Common myeloid progenitor, CD34-positive (primary cell): ENCODE measurements at places on chromosomes 13 and 19.
A peak's percentile ranks its signal among the peaks of the same experiment; 100 is the strongest.

GRCh38 chr13:92804346-92804745 is 422.3 kb upstream of the GPC6 start:
- H3K27me3 ChIP-seq = no peaks in the 10 kb centered on the region
- no peaks in the 10 kb centered on the region for H3K36me3 ChIP-seq
- DNase-seq = no peak
- H3K4me3 ChIP-seq = no peak overlapping the region

GRCh38 chr19:9009935-9010651 is at the start of gene MUC16:
TSS of gene MUC16 (minus strand) at chr19:9010409.
- no peaks in the 10 kb centered on the region for H3K4me1 ChIP-seq
- no peaks in the 10 kb centered on the region for H3K36me3 ChIP-seq
- H3K27me3 ChIP-seq = no peaks in the 10 kb centered on the region
- DNase-seq = no peak
- no peak within 1 kb of the TSS for H3K4me3 ChIP-seq

GRCh38 chr19:11685676-11686650 is 52.8 kb downstream of the ZNF823 start:
- no peaks in the 10 kb centered on the region for H3K4me1 ChIP-seq
- H3K27ac ChIP-seq = no peak overlapping the region
- H3K4me3 ChIP-seq = no peak overlapping the region
- no peaks in the 10 kb centered on the region for H3K27me3 ChIP-seq
- no peaks in the 10 kb centered on the region for H3K36me3 ChIP-seq

GRCh38 chr13:91313103-91313502 is 34.4 kb upstream of the MIR17HG start:
- H3K4me1 ChIP-seq = peaks cover 12% of the 10 kb centered on the region
- peak; percentile 75 for DNase-seq
- no peaks in the 10 kb centered on the region for H3K36me3 ChIP-seq
- H3K27ac ChIP-seq = no peak overlapping the region
- peaks cover 2% of the 10 kb centered on the region for H3K27me3 ChIP-seq
- H3K4me3 ChIP-seq = peak overlapping the region; percentile 42

DNA sequence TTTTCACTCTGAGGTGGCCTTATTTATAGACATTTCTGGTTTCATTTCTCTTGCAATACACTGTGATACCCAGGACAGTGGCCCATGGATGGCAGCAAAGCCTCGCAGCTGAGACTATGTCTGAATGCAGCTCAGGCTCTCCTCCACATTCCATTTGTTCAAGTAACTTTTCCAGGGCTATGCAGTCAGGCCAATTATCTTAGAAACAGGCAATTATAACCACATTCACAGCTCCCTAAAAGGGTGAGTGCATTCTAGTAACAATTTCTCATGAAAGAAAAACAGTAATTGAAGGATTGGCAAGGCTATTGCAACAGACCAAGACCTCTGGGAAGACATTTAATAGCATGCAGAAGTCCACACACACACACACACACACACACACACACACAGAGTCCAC is 264.0 kb downstream of the TBC1D4 start:
- H3K4me1 ChIP-seq = peaks cover 2% of the 10 kb centered on the region
- no peaks in the 10 kb centered on the region for H3K36me3 ChIP-seq

- H3K27me3 ChIP-seq = no peaks in the 10 kb centered on the region
- no peak overlapping the region for H3K27ac ChIP-seq
- no peak overlapping the region for H3K4me3 ChIP-seq
- peaks cover 69% of the 10 kb centered on the region for H3K36me3 ChIP-seq
- DNase-seq = no peak
These were observed 21.0 kb downstream of the TPP2 start for GRCh38 chr13:102617697-102618350.

DNA sequence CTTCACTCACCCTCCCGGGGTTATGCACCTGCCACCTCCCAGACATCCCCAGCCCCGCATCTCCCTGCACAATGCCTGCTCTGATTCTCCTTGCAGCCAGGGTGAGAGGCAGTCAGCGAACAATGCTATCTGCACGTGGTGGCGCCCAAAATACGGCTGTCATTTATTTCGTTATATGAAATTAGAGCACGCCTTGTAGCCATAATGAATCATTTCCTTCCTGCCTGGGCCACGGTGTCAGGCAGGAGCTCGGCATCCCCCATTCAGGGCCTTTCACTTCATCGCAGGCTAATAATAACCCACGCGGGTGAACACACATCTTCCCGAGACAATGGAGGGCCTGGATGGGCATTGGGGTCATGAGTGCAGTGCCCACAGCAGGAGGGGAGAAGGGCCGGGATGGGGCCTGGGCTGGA is 143.8 kb upstream of the ZNF507 start:
- H3K36me3 ChIP-seq = no peaks in the 10 kb centered on the region
- H3K27ac ChIP-seq = no peak overlapping the region
- DNase-seq = peak; percentile 87
- no peak overlapping the region for H3K4me3 ChIP-seq

DNA sequence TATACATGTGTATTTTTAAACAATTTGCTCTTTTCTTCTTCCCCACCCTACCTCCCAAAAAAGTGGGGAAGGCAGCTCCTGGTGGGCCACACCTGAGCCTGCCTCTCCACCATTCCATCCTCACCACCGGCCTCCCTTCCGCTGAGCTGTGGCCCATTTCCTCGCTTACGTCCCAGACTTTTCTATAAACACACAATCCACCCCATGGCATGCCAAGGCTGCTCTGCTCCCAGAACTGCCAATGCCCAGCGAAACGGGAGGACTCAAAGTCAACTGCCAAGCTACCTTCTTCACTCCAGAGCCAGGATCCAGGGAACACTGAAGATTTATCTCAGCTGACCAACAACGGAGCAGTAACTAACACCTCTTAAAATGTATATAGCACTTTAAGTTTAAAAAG is 2.8 kb downstream of the N4BP2L1 start:
- no peaks in the 10 kb centered on the region for H3K27me3 ChIP-seq
- no peak for DNase-seq
- peaks cover 10% of the 10 kb centered on the region for H3K36me3 ChIP-seq
- peaks cover 39% of the 10 kb centered on the region for H3K4me1 ChIP-seq
- H3K27ac ChIP-seq = no peak overlapping the region
- no peak overlapping the region for H3K4me3 ChIP-seq
